ENCODE measurements at places on chromosomes 11 and 22. TPM values are rescaled to one million over a fixed set of nuclear protein-coding genes. Genes with fewer than 3 reads are reported as not detected.

NXPE2 gene
- polyA plus RNA-seq: 0.29 TPM

TMEM25 gene
- polyA plus RNA-seq: 16.3 TPM

BEST1 gene
- polyA plus RNA-seq: 4.6 TPM

TRIM51 gene
- polyA plus RNA-seq: not detected

PHOX2A gene
- polyA plus RNA-seq: not detected

NPTXR gene
- 5.3 TPM for polyA plus RNA-seq

CST6 gene
- not detected for polyA plus RNA-seq

OR52I2 gene
- not detected for polyA plus RNA-seq

CRYBB1 gene
- 1.2 TPM for polyA plus RNA-seq

DNHD1 gene
- 6.0 TPM for polyA plus RNA-seq

RSF1 gene
- polyA plus RNA-seq: 39.4 TPM

OR4D5 gene
- polyA plus RNA-seq: not detected

MOGAT2 gene
- not detected for polyA plus RNA-seq

DNA sequence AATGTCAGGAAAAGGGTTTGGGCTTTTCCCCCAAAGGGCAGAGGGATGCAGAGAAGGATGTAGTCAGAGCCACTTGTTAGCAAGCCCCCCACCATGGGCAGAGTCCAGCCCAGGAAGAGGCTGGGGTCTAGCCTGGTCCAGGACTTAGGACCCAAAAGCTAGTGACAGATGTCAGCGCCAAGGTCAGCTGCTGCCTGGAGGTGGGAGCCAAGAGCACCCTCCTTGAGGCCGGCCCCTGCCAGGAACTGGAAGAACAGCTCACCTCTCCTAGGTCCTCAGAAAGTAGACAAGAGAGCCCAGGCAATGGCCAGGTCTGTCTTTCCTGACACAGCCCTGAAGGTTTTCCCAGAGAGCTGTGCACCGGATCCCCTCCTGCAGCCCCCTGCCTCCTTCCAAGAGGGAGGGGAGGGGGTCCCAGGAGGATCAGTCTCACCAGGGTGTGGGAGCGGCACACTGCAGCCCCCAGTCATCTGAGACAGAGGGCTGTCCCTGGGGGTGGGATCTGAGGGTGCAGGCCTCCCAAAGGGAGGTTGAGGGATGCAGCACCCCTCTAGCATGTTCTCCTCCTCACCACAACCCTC, 14.6 kb upstream of the ARHGEF17 start:
- DNase-seq: no peak

GRCh38 chr11:23933721-23934120, 563.1 kb upstream of the LUZP2 start:
- no peak for DNase-seq

GRCh38 chr11:19597876-19598275, 114.8 kb upstream of the NAV2 start:
- no peak for DNase-seq

- DNase-seq: no peak
Observed at GRCh38 chr11:94791216-94791889, 23.2 kb downstream of the AMOTL1 start.

- DNase-seq: no peak
Observed at GRCh38 chr11:82776377-82776776, 42.7 kb upstream of the FAM181B start.

DNA sequence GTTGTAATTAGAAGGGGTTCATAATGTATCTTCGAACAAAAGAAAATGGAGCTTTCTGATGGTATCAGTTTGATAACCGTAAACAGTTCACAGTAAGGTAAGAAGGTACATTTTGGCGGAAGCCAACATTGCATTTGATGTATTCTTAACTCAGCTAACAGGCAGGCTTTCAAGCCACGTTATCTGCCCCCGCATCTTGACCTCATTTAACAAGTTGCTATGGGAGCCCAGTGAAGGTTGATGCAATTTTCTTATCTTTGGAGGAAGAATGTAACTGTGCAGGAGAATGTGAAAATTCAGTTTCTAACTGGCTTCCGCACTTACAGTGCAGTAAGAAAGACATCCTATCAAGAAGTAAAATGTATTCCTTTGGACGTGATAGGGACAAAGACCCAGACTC, 110.6 kb downstream of the ETS1 start:
- DNase-seq: no peak

- DNase-seq: no peak
Observed at GRCh38 chr11:68503251-68503687, 42.7 kb downstream of the PPP6R3 start.

- peak; percentile 35 for DNase-seq
Observed at GRCh38 chr22:19855504-19856409, 1.1 kb upstream of the GNB1L start.

GRCh38 chr11:73969091-73969490, 13.6 kb downstream of the UCP2 start:
- DNase-seq: no peak

- no peak for DNase-seq
Observed at GRCh38 chr11:6746086-6746618, 25.6 kb downstream of the OR2AG2 start.

- DNase-seq: no peak
Observed at GRCh38 chr11:46889251-46889650, 29.1 kb downstream of the LRP4 start.

- no peak for DNase-seq
Observed at GRCh38 chr11:129813231-129813791, 2.3 kb upstream of the TMEM45B start.

- no peak for DNase-seq
Observed at GRCh38 chr22:20191000-20191515, 40.2 kb upstream of the CCDC188 start.

- no peak for DNase-seq
Observed at GRCh38 chr11:68113986-68114385, 7.2 kb downstream of the CHKA start.

GRCh38 chr11:74783241-74783871, 34.7 kb downstream of the RNF169 start:
- DNase-seq: peak; percentile 12
